ENCODE measurements at places on chromosomes 13 and 19. TPM values are rescaled to one million over a fixed set of nuclear protein-coding genes. Genes with fewer than 3 reads are reported as not detected.

Gene KCTD15
- 2.1 TPM for polyA plus RNA-seq

Gene ZBTB45
- 2.2 TPM for polyA plus RNA-seq

Gene METTL21C
- polyA plus RNA-seq: not detected

Gene ZNF563
- 0.99 TPM for polyA plus RNA-seq

- no peak overlapping the region for H3K4me3 ChIP-seq
- no peaks in the 10 kb centered on the region for H3K36me3 ChIP-seq
- no peak for DNase-seq
- H3K4me1 ChIP-seq: no peaks in the 10 kb centered on the region
- no peak overlapping the region for H3K27ac ChIP-seq
Observed at GRCh38 chr13:63979951-63980350, 2564.3 kb upstream of the PCDH20 start.

Gene NDUFA3
- 46.4 TPM for polyA plus RNA-seq

DNA sequence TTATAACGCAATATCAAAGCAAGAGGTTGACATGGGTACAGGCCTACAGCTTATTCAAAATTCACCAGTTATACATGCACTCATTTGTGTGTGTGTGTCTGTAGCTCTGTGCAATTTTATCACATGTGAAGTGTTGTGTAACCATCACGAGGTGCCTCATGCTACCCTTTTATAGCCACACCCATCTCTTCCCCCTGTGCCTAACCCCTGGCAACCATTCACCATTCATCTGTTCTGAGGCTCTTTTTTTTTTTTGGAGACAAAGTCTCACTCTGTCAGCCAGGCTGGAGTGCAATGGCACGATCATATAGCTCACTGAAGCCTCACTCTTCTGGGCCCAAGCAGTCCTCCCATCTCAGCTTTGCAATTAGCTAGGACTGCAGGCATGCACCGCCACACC lies 78.4 kb downstream of the DPF1 start:
- peak; percentile 39 for DNase-seq
- H3K27me3 ChIP-seq: no peaks in the 10 kb centered on the region
- no peak overlapping the region for H3K4me3 ChIP-seq
- no peak overlapping the region for H3K27ac ChIP-seq
- H3K4me1 ChIP-seq: no peaks in the 10 kb centered on the region
- H3K36me3 ChIP-seq: peaks cover 9% of the 10 kb centered on the region

DNA sequence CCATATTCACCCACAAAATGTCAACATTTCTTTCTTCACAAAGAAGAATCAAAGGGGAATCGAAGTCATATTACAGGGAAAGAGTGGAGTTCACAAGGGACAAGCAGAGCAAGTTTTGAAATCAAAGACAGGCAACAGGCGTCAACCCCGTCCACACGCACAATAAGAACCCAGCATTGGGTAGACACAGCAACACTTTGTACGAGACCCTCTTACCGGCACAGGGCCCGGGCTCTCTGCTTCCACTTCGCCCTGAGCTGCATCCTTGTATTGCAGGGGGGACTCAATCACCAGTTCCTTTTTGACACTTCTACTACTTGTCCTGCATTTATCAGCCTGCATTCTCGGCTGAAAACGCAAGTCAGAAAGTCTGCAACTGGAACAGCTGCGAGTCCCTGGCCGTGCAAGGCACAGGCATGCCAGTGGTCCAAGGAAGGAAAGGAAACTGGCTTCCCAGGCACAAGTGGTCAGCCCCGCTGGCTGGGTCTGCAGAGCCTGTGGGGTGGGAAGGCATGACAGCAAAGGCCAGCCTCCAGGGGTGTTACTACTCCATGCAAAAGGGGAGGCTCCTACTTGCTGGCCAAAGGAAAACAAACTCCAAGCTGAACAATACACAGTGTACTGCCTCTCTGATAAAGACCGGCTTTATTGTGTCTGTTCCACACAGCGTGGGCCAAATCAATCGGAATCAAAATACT lies at the start of gene DOCK9:
Gene DOCK9 (minus strand): TSS at position 497 of the 698 bp plus-strand sequence. CDS start 155 bp downstream, at position 342.
- no peak within 1 kb of the TSS for H3K4me3 ChIP-seq
- no peak for DNase-seq
- H3K27me3 ChIP-seq: peaks cover 51% of the 10 kb centered on the region
- no peak within 1 kb of the TSS for H3K27ac ChIP-seq
- no peaks in the 10 kb centered on the region for H3K36me3 ChIP-seq

GRCh38 chr13:44537248-44537647 lies 38.9 kb downstream of the TSC22D1 start:
- no peak for DNase-seq
- H3K36me3 ChIP-seq: peaks cover 3% of the 10 kb centered on the region
- no peak overlapping the region for H3K4me3 ChIP-seq
- H3K27me3 ChIP-seq: no peaks in the 10 kb centered on the region

- H3K27ac ChIP-seq: no peak overlapping the region
- no peaks in the 10 kb centered on the region for H3K4me1 ChIP-seq
- no peaks in the 10 kb centered on the region for H3K27me3 ChIP-seq
- H3K4me3 ChIP-seq: no peak overlapping the region
- no peak for DNase-seq
- no peaks in the 10 kb centered on the region for H3K36me3 ChIP-seq
Observed at GRCh38 chr13:20465218-20465879, 60.3 kb downstream of the CRYL1 start.

DNA sequence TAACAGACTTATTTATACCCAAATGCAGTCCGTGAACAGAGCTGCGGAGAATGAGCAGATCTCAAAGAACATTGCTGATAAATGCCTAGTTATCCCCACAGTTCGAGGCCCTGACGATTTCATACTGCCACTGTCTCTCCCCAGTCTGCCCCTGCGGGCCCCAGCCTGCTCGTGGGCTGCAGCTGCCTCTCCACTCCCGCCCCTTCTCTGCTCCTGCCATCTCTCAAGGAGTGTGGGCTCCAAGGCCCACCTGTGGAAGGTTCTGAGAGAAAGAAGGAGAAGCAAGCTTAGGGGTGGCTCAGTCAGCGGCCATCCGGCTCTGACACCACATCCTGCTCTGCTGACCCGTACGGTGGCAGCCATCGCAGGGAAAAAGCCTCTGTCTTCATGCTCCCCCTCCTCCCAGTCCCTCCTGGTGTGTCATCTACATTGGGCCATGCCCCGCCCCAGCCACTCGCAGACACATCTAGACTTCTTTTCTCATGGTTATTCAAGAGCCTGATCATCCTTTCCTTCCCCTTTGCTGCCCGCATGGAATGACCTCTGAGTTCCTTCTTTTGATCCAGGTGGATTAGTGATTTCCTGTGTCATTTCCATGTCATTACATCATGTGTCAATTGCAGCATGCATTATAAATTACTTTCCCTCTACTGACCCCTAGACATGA lies 52.0 kb downstream of the EPS15L1 start:
- DNase-seq: peak; percentile 41
- peaks cover 71% of the 10 kb centered on the region for H3K36me3 ChIP-seq
- peaks cover 4% of the 10 kb centered on the region for H3K4me1 ChIP-seq
- H3K4me3 ChIP-seq: no peak overlapping the region
- H3K27ac ChIP-seq: no peak overlapping the region
- no peaks in the 10 kb centered on the region for H3K27me3 ChIP-seq

DNA sequence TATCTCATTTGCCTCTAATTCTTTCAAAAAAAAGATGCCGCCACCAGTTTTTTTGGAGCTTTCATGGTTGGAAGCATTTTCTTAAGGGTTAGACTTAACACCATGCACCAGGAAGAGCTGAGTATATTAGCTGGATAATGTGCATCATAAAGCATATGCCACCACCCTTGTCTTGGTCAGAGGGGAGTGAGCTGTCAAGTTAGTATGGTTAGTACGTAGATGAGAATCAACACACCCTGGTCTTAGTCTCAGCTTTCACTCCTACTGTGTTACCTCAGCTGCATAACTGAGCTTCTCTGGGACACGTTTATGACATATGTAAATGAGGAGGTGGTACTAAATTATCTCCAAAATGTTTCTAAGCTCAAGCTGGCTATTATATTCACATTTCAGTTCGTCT lies 415.6 kb downstream of the DCT start:
- no peaks in the 10 kb centered on the region for H3K36me3 ChIP-seq
- H3K4me1 ChIP-seq: no peaks in the 10 kb centered on the region
- no peaks in the 10 kb centered on the region for H3K27me3 ChIP-seq
- no peak overlapping the region for H3K4me3 ChIP-seq
- no peak for DNase-seq

Gene SCEL
- not detected for polyA plus RNA-seq

DNA sequence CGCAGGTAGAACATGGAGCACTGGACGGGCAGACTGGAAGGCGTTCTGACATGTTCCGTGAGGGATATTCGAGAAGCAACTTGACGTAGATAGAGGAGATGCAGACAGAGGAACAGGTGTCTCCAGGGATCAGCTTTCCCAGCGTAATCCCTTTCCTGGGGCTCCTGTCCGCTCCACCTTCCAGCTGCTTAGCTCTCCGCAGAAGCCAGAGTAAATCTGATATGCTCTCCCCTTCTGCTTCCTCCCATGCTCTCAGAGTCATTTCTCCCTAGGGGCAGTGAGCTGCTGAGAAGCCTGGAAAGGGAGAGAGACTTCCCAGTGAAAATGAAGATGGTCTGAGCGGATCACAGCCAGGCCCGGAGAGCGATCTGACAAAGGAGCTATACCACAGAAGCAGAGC lies 23.0 kb upstream of the OLFM4 start:
- H3K4me3 ChIP-seq: no peak overlapping the region
- DNase-seq: no peak
- no peak overlapping the region for H3K27ac ChIP-seq

- H3K27me3 ChIP-seq: no peaks in the 10 kb centered on the region
- no peaks in the 10 kb centered on the region for H3K4me1 ChIP-seq
- H3K36me3 ChIP-seq: no peaks in the 10 kb centered on the region
- DNase-seq: no peak
- H3K27ac ChIP-seq: no peak overlapping the region
Observed at GRCh38 chr19:31555634-31556215, 206.5 kb upstream of the TSHZ3 start.

Gene RNF225
- polyA plus RNA-seq: not detected

Data from CD14-positive monocyte (primary cell).